GM12892 (cell line): ENCODE measurements at places on chromosomes 5 and 9.

DNA sequence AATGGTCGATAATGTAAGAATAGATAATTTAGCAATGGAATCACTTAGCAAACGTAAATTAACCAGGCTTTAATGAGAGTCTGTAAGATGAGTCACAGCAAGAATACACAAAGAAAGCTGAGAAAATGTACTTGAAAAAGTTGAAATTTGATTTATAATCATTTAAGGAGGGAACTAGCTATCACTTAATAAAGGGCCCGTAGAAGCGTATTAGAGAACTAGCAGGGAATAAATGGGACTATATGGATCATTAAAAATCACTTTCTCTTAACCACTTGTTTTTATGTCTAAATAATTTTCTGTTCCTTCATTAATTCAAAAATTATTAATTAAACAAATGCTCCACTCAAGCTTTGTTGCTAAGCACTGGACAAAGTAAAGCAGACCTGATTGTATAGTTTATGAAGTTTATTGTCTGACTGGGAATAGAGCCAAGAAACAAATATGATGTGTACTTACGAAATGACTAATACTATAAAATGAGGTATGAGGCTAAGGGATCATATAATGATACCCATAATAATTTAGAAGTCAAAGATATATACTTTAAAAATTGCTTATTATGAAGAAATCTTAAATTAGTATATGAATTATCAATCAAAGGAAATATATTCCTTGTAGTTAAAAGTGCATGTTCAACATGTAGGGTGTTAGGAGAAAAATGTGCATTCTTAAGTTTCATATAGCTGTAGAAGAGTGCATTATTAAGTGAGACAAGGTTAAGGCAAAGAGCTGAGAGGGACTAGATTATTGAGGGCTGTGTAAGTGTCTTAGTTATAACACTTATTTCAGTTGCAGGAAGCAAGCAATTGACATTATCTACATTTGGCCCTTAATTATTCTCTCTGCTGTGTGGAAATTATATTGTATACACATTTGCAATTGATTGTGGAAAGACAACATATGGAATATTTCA lies 196.8 kb downstream of the PRDM9 start:
- DNase-seq = no peak

GRCh38 chr5:138240650-138241385 lies 27.7 kb upstream of the CDC23 start:
- no peak for DNase-seq

DNA sequence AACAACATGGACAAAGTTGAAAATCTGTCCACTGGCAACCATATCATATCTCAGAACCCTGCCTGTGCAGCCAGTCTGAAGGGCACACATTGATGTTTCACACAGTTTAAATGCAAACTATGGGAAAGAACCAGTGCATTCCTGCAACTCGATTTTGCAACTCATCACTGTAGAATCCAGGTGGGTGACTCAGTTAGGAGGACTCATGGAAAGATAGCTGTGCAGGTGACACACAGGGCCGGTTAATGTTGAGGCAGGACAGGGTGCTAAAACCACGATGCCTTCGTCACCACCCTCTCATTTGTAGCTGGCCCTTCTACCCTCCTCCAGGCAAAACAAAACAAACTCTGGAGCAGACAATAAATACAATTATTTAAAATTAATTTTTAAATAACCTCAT lies 62.8 kb downstream of the TLE1 start:
- no peak for DNase-seq

DNA sequence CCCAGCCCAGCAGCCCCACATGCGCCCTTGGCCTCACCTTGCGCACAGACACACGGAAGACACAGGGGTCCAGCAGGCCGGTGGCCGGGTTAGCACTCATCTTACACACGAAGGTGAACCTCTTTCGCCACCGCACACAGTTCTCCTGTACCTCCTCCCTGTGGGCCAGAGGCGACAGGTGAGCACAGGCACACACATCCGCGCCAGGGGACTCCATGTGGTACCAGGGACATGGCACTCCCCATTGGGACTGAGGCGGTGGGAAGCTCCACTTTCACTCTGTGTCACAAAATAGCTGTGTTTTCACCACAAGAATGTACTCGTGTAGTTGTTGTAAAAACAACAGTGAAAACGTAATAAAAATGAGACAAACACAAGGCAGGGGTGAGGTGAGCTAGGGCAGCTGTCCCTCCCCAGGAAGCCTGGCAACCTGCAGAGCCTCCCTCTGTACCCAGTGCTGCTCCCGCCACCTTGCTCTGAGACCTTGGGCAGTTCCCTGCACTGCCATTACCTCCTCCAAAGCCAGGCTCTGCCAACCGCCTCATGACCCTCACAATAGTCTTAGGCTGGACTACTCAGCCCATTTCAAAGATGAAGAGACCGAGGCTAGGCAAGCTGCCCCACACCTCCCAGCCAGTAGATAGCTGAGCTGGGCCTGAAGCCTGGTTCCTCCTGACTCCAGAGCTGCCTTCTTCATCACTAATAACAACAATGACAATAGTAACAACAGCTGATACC lies 16.3 kb upstream of the DPM2 start:
- DNase-seq = no peak

GRCh38 chr9:20447291-20447690 lies 175.0 kb downstream of the MLLT3 start:
- no peak for DNase-seq

DNA sequence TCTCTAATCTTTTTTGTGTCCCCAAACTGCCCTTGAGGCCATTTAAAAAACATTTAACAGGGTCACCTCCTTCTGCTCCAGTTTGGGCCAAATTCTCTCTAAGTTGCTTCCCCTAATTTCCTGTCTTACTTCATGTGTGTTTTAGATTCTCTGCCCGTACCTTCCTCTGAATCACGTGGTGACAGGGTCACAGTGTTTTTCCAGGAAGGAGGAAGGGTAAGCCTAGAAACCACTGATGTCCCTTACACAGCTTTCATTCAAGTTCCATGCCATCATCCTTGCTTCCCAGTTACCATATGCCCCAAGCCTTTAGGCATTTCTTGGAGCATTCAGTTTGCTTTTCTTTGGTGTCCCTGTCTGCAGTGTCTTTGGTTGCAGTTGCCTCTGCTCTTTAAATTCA lies 42.4 kb upstream of the MACIR start:
- DNase-seq = no peak

DNA sequence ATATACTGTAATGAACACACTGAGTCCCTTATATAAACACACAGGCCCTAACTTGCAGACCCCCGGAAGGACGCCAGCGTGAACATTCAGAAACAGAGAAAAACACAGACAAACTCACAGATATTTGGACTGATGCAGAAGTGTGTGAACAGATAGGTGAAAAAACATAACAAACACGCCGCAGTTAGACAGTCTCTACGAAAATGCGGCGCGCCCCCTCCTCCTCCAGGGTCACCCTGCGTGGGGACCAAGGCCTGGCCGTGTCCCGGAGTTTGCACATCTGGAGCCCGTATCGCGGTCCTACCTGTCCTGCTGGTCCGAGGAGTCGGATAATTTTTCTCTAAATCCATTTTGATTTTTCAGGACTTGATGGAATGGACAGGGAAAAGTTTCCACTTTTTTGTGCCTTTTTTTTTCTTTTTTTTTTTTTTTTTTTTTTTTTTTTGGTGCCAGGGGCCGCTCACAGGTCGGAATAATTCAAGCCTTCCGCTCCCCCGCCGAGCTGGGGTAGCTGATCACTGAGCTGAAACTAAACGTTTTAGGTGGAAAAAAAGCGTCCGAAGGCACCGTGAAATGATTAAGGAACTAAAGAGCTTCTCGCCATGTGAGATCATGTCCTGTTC lies at the start of gene PAX5:
Gene PAX5, minus strand, starts transcription at position 587 of the 623 bp plus-strand sequence. Its CDS starts 237 bp downstream, at position 350.
- no peak for DNase-seq

- no peak for DNase-seq
Observed at GRCh38 chr9:117034866-117035265, 347.8 kb downstream of the TRIM32 start.

- DNase-seq = no peak
Observed at GRCh38 chr5:114055318-114056184, 306.3 kb upstream of the KCNN2 start.

- DNase-seq = no peak
Observed at GRCh38 chr5:95633671-95634070, 12.9 kb upstream of the RFESD start.

DNA sequence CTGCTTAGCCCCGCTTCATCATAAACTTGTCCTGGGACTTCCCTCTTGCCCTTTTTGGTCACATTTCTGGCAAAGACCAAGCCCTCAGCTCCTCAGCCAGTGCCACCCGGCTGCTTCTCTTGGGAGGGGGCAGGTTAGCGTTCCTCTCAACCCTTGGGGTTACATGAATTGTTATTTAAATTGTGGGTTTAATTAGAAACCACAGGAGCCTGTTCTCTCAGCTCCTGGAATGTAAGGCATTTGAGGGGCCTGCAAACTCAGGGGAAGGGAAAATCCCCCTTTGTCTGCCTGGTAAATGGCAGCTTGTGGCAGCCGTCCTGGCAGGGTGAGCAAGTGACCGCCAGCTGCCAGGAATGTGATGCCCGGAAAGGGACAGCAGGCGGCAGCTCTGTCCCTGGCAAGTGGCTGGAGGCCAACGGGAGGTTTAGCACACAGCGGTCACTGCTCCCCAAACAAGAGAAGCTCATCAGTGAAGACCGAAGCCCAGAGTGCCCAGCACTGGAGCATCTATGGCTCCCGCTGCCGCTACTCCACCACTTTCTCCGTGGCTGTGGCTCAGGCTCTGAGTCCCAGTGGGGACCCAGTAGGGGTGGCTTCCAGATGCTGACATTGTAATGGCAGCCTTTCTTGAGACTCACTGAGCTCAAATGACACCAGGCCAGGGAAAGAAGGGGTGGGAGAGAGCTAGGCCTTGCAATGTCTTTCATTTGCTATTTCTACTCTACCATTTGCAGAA lies 51.7 kb downstream of the SHB start:
- no peak for DNase-seq

GRCh38 chr5:53397845-53398244 lies 82.6 kb upstream of the FST start:
- DNase-seq = no peak

DNA sequence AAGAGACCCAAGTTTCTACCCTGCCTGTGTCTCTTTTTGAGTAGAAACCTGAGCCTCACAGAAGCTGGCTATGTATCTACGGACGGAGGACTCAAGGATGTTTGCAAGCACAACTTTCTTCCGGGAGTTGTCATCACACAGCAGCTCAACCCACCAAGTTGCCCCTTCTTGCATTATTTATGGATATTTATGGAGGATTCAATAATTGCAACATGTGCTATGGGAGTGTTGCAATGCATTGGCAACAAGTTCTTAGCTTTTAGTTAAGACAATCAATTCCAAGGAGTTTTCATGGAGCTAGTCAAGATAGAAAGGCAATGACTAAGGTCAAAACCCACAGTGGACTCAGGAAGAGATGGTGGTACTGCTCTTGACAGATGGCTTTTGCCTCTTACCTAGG lies 336.9 kb downstream of the ENC1 start:
- DNase-seq = no peak

DNA sequence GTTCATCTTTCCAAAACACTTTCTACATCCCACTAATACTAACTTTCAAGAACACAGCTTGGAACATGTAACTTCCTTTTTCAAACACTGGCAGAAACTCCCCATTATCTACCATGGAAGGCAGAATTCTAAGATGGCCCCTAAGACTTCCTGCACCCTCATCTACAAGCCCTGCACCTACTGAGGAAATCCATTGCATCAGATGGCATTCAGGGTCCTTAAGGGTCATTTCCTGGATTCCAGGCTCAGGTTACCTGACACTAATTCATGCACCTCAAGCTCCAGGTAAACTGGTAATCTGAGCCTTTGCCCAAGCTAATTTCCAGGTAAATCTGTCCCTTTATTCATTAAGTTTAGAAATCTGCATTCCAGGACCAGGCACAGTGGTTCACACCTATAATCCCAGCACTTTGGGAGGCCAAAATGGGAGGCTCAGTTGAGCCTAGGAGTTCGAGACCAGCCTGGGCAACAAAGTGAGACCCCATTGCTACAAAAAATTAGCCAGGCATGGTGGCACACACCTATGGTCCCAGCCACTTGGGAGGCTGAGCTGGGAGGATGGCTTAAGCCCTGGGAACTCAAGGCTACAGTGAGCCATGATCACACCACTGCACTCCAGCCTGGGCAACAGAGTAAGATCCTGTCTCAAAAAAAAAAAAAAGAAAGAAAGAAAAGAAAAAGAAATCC lies 91.6 kb downstream of the NFIB start:
- no peak for DNase-seq

- no peak for DNase-seq
Observed at GRCh38 chr5:17737092-17737491, 102.8 kb downstream of the TAF11L14 start.

GRCh38 chr9:112752334-112753125 lies 2.0 kb downstream of the SNX30 start:
- no peak for DNase-seq

DNA sequence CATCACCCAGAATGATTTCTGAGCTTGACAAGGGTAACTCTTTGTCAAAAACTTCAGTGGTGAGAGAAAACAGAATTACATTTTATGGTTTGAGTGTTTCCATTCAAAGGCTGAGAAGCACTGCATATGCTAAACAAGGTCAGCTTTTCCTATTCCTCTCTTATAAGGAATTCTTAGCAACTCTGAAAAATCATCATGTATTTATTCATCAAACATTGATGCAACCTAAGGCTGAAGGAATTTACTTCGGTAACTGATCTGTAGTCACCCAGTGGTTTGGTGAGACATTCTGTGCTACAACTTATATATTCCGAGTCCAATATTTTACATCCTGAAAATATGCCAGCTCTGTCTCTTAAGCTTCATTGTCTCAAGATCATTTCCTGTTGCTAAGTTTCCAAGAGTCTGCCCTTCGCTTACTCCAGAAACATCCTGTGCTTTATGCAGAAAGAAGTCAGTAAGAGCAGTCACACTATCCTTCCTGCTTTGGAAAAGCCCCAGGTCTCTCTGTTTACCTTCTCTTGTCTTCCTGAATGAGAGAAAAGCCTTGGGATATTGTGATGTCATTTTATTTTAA lies 176.6 kb upstream of the TBCA start:
- no peak for DNase-seq

DNA sequence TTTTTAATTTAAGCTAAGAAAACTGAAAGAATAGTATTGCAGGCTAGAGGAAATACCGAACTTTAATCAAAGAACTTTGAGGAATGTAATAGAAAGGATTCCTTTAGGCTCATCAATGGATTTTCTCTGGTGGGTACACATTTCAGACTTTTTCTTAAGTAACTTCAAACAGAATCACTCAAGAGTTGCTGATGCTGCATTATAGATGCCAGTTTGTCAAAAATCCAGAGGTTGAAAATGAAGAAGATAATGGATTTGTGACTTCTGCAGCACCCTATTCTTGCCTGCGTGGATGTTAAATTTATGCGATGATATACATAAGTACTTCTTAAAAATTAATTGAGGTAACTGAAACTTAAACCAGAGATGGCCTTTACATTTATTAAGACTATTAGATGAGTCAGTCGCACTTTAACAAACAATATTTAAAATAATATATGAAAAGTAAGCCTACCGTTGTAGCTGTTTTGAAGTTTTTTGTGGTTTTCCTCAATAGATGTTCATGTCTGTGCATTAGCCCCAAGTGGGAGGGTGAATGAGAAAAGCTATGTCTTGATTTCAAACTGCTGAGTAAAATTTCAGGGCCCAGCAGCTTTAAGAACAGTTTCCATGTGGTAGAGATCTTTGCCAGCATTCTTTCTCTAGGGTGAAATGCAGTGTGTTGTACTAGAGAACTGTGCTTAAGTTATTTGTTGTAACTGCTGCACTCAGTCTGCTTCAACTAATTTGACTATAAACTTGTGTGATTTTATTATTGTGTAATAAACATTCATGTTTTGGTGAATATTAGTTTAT lies at the start of gene OGN:
Gene OGN, minus strand, starts transcription at position 537 of the 795 bp plus-strand sequence. CDS start 1,171 bp downstream, outside the sequence.
- no peak for DNase-seq

- DNase-seq = no peak
Observed at GRCh38 chr5:110900829-110901228, 162.0 kb downstream of the SLC25A46 start.

- no peak for DNase-seq
Observed at GRCh38 chr9:72985746-72986145, 32.9 kb upstream of the ALDH1A1 start.
